ENCODE measurements at places on chromosomes 7 and 10. TPM values are rescaled to one million over a fixed set of nuclear protein-coding genes. Genes with fewer than 3 reads are reported as not detected.

The CYP51A1 gene
- total RNA-seq = 147 TPM

The OR2AE1 gene
- total RNA-seq = 0.23 TPM

The CYP26C1 gene
- not detected for total RNA-seq

The NSMCE4A gene
- total RNA-seq = 62.4 TPM

The AS3MT gene
- total RNA-seq = not detected

The TFR2 gene
- not detected for total RNA-seq

The MACROH2A2 gene
- 42.7 TPM for total RNA-seq

DNA sequence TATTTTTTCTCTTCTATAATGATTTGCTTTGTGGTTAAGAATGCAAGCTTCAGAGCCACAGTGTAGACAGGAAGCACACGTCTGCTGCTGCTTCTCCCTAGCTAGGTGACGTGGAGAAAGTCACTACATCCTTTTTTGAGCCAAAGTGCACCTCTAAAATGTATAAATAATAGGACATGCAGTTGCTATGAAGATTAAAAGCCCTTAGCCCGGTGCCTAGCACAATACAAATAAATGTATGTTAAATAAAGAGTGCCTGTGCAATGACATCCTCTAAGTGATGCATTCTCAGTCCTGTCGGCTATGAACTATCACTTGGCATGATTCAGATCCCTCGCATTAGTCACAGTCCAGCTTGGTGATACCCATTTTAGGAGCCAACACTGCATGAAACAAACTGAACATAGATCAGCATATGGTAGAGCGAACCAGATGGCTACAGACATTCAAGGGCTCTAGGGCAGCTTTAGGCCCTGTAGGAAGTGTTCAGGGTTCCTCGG is 4.8 kb upstream of the TRDMT1 start:
- DNase-seq = peak; percentile 33

- no peak for DNase-seq
Observed at GRCh38 chr7:13327669-13328068, 640.2 kb downstream of the ARL4A start.

DNA sequence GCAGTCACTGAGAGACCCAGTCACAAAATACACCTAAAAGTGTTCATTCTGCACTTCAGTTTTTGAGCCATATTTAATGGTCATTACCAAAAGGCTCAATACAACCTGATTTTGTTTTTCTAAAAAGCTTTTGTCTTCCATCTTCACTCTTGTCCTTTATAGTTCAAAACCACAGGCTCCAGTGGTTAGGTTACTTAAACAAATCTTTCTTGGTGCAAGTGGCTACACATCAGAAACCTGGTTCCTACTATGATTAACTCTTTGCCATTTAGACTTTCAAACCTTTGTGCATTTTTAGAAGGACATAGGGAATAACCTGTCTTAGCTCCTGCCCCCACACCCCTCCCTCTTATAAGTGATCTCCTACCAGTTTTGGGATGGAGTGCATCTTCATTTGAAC is 135.8 kb downstream of the STRA8 start:
- no peak for DNase-seq

DNA sequence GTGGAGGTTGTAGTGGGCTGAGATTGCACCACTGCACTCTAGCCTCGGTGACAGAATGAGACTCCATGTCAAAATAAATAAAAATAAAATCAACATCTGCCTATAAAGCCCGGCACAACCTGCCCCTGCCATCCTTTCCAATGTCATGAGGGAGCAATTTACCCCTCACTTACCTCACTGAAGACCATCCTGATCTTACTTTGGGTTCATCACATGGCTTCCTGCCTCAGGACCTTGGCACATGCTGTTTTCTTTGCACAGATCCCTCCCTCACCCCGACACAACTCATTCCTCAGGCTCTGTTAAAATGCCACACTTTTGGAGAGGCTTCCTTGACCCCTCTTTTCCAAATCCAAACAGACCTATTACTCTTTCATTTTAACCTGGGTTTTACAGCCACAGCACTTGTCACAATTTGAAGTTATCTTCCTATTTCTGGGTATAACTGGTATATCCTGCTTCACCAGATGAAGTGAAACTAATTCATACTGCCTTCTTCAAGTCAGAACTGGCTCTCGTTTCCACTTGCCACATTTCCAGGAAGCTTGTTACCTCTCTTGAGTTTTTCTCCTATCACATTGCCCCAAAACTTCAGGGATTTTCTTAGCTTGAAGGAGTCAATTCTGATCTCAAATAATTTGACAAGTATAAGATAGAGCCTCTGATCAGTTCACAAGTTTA is 69.3 kb upstream of the PARD3 start:
- no peak for DNase-seq

DNA sequence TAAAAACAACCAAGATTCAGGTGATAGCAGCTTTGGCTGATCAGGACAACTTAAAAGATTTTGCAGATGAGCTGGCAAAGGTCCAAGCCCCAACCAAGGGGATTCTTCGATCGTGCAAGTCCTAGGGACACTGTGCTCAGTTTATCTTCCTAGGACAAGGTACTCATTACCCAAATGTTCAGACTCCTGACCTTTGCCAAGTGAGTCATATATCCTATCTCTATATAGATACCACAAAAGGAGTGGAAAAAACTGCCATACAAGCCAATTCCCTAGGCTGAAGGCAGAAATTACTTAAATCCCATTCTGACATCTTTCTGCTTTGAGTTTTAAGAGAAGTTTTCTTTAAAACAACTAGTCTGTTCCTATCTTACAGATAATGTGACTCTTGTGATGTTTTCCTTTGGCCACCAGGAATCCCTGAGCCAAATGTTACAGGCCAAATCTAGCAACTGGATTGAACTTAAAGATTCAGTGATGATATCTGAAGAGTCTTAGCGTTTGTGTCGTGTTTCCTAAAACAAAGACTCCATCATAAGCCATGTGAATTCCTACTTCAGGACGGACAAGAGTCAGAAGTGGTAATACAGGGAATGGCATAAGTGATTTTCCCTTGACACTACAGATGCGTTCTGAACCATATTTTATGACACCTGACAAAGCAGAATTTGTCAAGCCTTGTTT is 142.6 kb upstream of the ASAH2 start:
- DNase-seq = no peak

DNA sequence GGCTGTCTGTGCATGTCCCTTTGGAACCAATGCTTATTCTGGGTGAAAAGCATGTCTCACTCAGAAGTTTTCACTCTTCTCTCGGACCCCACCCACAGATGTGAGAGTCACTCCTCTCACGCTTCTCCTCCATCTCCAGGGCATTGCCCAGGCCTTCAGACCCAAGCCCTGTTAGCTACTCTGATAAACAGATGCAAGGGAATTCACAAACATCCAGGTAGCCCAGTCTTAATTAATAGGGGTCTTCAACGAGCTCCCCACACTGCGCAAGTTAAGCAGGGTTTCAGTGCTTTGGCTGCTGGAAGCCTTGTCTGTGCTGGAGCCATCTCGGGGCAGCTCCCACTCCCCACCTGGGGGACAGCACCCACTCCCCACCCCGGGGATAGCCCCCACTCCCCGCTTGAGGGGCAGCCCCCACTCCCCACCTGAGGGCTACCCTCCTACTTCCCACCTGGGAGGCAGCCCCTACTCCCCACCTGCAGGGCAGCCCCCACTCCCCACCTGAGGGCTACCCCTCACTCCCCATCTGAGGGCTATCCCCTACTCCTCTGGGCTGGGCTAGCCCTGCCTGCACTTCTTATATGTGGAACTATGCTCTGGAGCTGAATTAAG is 8.7 kb downstream of the PKD1L1 start:
- no peak for DNase-seq

- DNase-seq = peak; percentile 93
Observed at GRCh38 chr7:14457568-14458453, 444.7 kb downstream of the DGKB start.

DNA sequence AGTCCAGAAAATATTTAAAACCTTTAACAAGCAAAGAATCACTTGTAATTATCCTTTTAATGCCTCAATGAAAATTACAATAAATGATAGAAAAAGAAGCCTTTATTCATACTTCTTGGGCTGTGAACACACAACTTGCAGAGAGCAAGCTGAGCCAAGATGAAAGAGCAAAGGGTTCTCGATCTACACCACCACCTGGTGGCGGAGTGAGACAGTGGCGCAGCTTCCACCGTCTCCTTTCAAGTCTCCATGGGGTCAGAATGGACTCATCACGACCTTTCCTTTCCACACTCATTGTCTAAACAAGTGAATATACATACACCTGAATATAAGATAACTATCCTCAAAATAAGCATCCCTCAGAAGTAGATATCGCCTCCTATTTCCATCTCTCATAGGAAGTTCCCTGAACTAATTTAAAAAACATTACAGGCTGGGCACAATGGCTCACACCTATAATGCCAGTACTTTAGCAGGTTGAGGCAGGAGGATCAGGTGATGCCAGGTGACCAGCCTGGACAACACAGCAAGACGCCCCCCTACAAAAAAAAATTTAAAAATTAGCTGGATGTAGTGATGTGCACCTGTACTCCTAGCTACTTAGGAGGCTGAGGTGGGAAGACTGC is 40.7 kb downstream of the ATE1 start:
- DNase-seq = peak; percentile 50

DNA sequence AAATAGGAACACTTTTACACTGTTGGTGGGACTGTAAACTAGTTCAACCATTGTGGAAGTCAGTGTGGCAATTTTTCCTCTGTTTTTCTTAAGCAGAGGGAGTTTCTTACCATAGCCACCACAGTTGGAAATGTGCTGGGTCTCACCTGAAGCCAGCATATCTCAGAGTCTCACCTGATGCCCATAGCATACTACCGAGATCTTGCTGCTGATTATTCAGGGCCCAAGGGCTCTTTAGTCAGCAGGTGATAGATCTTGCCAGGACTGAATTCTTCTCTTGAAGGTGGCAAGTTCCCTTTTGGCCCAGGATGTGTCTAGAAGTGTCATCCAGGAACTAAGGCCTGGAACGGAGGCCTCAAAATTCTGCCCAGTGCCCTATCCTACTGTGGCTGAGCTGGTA is 215.4 kb downstream of the CCDC7 start:
- DNase-seq = no peak

- no peak for DNase-seq
Observed at GRCh38 chr10:11522821-11523245, 88.6 kb downstream of the USP6NL start.

DNA sequence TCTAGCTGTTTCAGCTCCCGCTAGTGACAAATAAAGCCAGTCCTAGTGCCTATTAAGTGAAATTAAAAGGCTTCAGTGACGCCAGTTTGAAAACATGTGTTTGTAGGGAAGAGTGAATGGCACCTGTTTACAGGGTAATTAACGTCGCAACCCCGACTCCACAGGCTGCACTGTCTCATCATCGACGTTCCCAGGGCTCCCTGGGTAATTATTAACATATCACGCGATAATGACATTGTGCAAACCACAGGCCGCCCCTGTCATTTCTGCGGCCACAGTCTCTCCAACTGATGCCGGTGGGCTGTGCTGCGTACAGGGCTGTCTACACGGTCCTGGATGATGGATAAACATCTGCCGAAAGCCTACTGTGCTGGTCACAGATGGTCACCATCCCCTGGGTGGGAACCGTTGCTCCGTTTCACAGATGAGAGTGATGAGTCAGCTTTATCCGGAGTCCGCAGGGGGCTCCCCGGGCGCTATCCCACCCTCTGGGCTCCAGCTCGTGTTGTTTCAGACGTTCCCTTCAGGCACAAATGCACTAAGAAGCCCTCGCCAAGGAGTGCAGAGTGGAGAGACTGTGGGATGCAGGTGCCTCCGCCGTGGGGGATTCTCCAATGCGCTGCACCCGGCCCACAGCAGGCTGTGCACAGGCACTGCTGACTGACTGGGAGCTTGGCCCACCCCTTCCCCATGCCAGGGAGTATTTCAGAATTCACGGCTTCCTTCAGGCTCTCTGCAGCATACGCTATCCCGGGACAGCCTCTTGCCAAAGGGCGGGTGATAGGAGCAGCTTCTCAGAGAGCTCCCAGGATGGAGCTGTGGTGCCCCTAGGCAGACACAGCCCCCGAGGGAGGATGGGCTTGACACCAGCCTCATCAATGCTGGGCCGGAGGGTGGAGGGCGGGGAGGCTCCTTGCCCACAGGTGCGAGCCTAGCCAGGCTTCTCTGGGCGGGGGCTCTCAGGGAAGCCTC is 491.8 kb upstream of the FOXK1 start:
- no peak for DNase-seq

GRCh38 chr7:85773116-85773728 is 586.4 kb upstream of the SEMA3D start:
- DNase-seq = peak; percentile 17

GRCh38 chr7:15323550-15323949 is 238.3 kb downstream of the AGMO start:
- no peak for DNase-seq

GRCh38 chr10:133544506-133544905 is 17.3 kb downstream of the CYP2E1 start:
- DNase-seq = no peak

- DNase-seq = no peak
Observed at GRCh38 chr7:985127-985416, 2.1 kb downstream of the CYP2W1 start.

DNA sequence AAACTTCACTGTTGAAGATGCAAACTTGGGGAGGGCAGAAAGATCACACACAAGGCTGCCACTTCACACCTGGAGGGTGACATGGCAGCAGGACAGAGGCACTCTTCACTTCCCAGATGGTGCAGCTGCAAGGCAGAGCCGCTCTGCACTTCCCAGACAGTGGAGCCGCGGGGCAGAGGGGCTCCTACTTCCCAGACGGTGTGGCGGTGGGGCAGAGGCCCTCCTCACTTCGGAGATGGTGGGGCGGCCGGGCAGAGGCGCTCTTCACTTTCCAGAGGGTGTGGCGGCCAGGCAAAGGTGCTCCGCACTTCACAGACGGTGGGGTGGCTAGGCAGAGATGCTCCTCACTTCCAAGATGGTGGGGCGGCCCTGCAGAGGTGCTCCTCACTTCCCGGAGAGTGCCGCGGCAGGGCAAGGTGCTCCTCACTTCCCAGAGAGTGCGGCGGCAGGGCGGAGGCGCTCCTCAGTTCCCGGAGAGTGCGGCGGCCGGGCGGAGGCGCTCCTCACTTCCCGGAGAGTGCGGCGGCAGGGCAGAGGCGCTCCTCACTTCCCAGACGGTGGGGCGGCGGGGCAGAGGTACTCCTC is 58.3 kb upstream of the PPP1R9A start:
- no peak for DNase-seq

GRCh38 chr7:139299296-139299695 is 41.8 kb upstream of the FMC1 start:
- no peak for DNase-seq

GRCh38 chr7:2934984-2935740 is 91.1 kb upstream of the GNA12 start:
- no peak for DNase-seq

- no peak for DNase-seq
Observed at GRCh38 chr7:90337106-90337505, 9.4 kb upstream of the GTPBP10 start.
